Activated CD4-positive, alpha-beta T cell treated with anti-CD3 and anti-CD28 coated beads, Interleukin-2, amount 10 ng/mL, durations not matched to agents 7 days and 5 days (primary cell): ENCODE measurements at places on chromosomes 3 and 15. TPM values are rescaled to one million over a fixed set of nuclear protein-coding genes. Genes with fewer than 3 reads are reported as not detected.

GRCh38 chr15:62849316-62850106, 193.0 kb upstream of the TPM1 start:
- DNase-seq: no peak

The PARP6 gene
- total RNA-seq: 69.2 TPM

GRCh38 chr3:124920718-124921117, 13.8 kb downstream of the MUC13 start:
- no peak for DNase-seq

GRCh38 chr3:188006726-188007393, 147.1 kb upstream of the LPP start:
- DNase-seq: no peak

DNA sequence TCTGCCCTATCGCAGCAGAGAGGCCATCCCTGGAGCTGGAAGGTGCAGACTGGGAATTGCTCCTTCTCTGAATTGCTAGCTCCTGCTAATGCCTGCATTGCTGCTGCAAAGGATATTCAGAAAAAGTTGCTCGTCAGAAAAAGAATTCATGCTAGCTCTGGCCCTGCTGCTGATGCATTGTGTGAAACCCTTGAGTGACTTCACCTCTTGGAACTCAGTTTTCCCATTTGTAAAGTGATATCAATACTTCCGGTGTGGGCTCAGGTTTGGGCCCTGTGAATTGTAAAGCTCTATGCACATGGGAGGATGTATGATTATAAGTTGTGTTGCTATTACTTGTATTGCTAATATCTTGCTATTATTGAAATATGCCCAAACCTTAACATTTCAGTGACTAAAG, 11.4 kb downstream of the SQOR start:
- no peak for DNase-seq

The THOC7 gene
- 68.8 TPM for total RNA-seq

DNA sequence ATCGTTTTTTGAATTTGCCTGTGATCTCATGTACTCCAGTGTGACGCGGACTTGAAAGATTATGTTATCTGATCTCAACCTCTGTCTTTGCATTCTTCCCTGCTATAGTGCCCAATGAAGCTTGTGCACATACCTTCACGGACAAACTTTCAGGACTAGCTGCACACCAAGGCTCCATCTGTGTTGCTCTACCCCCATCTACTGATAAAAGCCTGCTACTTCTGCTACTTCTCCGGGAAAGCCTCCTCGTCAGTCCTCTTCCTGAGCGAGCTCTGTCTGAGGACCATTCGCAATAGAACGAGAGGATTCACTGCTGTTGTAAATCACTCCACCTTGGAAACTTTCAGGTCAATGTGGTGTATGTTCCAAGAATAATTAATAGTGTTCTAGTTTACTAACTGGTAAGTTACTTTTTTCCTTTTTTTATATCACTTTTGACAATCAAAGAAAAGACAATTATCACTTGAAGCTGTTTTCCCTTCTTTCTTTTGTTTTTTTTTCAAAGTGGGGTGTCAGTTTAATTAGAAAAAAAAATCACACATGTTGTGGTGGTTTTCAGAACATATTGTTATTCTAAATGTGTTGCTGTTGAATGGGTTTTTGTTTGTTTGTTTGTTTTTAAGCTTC, 217.6 kb downstream of the ARRDC4 start:
- peak; percentile 57 for DNase-seq

DNA sequence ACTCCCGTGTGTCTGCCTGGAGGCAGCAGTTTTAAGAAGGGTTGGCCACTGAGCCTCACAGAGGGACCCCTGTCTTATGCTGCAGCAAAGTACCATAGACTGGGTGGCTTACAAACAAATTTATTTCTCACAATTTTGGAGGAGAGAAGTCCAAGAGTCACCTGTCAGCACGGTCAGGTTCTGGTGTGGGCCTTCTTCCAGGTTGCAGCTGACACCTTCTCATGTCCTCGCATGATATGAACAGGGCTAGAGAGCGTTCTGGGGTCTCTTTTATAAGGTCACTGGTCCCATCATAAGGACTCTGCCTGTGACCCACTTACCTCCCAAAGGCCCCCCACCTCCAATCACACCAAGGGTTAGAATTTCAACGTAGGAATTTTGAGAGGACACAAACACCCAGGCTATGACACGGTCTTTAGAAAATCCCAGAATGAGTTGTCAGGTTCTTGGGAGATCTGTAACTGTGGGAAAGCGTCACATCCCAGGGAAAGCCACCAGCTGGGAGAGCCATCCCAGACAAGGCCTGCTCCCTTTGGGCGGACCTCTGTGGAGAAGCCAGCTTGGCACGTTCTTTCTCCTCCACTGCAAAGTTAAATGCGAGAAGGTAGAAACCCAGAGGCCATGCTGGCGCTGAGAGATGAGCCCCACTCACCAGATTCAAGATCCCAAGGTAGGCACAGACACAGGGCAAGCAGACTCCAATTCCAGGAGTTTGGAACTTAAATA, at the start of gene FBXW12:
Gene FBXW12, plus strand, starts transcription at position 569 of the 726 bp plus-strand sequence. CDS start 549 bp downstream, outside the sequence.
- DNase-seq: no peak

The LINGO1 gene
- total RNA-seq: not detected

- DNase-seq: no peak
These were observed 25.5 kb upstream of the TMOD3 start for GRCh38 chr15:51803965-51804364.
